ENCODE measurements at places on chromosomes 1 and 21.

DNA sequence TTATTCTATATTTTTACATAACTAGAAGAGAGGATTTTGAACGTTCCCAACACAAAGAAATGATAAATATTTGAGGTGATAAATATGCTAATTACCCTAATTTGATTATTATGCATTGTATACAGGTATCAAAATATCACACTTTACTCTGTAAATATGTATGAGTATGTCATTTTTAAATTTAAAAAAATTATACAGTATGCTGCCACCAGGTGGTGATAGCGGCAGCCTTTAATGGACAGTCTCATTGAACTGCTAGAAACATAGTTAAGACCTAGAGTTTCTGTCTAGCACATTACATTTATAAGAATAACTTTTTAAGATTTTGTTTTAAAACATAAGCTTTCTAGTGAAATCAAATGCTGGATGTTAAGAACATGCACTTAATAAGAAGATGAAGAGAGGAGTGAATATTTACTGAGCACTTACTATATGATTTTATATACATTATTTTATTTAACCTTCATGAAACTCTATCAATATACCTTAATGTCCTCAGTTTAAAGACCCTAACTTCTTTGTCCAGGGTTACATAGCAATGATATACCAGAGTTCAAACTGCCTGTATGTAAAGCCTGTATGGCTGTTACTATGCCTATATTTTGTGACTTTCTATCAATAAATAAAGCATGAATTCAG lies 207.1 kb downstream of the NUF2 start:
- peak; percentile 10 for DNase-seq

- DNase-seq, result no peak
Measured at GRCh38 chr21:21661741-21662140, 663.5 kb downstream of the NCAM2 start.

DNA sequence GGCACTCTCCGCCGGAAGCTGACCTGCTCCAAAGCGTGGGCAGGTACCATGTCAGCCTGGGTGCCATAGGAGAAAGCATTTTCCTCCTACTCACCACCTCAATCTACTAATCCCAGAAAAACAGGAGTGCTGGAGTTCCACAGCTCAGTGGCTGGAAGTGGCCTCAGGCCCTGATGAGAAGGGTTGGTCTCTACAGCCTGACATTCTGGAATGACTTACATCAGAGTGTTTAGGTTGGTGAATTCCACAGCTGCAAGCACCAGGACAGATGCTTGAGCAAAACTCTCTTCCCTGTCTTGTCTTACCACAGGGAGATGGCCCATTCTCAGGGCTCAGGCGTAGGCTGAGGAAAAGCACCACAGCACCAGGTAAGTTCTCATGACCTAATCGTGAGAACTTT lies 5.5 kb downstream of the SEC16B start:
- no peak for DNase-seq

GRCh38 chr1:93600663-93601062 lies 81.0 kb downstream of the BCAR3 start:
- DNase-seq, result no peak

- no peak for DNase-seq
Measured at GRCh38 chr1:152878042-152878441, at the start of gene SMCP. TSS of gene SMCP (plus strand) at chr1:152878322. CDS start at chr1:152884423, 6,101 bp downstream.

DNA sequence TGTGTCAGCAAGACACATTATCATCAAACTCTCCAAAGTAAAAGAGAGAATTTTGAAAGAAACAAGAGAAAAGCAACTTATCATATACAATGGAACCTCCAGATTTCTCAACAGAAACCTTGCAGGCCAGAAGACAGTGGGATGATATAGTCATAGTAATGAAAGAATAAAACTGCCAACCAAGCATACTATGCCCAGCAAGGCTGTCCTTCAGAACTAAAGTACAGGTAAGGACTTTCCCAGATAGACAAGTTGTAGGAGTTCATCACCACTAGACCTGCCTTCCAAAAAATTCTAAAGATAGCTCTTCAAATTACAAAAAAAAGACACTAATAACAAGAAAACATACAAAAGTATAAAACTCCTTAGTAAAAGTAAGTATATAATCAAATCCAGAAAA lies 33.2 kb upstream of the FOXD3 start:
- DNase-seq, result no peak

DNA sequence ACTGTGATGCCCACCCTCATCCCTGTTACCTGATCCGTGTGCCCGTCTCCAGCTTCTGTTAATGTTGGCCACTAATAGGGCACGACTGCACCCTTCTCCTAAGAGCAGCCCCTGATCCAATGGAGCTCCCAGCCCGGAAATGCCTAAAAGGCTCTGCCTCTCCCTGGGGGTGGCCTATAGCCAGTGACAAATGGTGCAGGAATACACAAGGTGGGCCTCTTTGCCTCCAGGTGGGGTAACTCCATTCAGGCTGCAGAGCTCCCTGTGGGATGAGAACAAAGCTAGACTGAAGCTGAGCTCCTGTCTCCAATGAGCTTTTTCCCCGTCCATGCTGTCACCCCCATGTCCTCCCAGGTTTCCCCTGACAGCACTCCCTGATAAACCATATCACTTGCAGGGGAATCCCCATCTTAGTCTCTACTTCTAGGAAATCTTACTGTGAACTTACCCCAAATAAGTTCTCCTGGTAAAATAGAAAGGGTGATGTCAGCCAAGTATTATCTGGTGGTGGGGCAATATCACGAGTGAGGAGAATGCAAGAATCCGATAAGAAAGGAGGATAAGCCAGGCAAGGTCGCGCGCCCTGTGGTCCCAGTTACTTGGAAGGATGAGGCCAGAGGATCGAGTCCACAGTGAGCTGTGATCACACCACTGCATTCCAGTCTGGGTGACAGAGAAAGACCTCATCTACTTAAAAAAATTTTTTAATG lies 18.6 kb downstream of the S100A7A start:
- DNase-seq, result no peak

- peak; percentile 76 for DNase-seq
Measured at GRCh38 chr1:84478876-84479868, at the start of gene RPF1. TSS of gene RPF1 (plus strand) at chr1:84479266. CDS start at chr1:84479282, 16 bp downstream.

DNA sequence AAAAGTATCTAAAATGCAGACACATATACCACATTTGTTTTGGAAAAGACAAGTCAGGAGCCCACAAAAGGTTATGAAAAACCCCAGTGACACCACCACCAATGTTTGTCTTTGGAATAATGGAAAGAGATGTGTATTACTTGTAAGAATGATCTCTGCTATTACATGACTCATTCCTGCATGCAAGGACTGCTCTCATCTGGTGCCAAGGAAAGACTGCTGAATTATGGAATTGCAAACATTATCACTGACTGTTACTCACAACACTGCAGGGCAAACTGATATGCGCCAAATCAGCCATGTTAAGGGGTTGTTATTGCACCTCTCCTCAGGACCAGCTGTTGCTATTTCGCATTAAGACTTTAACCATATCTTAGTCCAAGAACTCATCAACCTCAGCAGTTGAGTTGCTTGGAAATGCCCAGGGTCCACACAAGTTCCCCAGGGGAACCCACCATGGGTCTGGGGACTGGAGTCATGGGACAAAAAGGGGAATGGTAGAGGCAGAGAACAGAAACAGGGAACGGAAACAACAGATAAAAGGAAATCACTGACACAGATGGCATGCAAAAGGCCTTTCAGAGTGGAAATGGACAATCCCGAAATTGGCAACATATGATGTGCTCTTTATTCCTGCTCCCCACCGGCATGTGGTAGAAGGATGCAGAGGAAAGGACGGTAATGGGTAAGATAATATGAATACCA lies 34.4 kb downstream of the CAPZB start:
- DNase-seq, result no peak

- no peak for DNase-seq
Measured at GRCh38 chr1:205592443-205593003, 39.3 kb downstream of the ELK4 start.

- no peak for DNase-seq
Measured at GRCh38 chr1:100359139-100359538, 6.8 kb downstream of the CDC14A start.

DNA sequence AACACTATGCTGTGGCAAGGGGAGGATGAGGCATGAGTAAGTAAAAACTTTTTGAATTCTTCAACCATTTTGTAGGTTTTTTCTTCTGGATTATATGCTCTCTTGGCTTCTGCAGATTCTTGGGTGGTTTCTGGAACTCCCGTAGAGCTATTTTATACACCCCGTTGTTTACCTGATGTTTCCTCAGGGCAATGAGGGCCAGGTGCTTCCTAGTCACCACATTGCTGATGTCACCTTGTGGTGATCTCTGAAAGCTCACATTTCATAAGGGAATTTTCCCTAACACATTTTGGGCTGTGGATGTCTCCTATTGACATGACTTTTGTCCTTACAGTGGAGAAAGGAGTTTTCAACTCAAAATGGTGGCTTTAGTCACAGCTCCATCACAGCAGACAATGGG lies 356.6 kb downstream of the PLA2G4A start:
- DNase-seq, result no peak

DNA sequence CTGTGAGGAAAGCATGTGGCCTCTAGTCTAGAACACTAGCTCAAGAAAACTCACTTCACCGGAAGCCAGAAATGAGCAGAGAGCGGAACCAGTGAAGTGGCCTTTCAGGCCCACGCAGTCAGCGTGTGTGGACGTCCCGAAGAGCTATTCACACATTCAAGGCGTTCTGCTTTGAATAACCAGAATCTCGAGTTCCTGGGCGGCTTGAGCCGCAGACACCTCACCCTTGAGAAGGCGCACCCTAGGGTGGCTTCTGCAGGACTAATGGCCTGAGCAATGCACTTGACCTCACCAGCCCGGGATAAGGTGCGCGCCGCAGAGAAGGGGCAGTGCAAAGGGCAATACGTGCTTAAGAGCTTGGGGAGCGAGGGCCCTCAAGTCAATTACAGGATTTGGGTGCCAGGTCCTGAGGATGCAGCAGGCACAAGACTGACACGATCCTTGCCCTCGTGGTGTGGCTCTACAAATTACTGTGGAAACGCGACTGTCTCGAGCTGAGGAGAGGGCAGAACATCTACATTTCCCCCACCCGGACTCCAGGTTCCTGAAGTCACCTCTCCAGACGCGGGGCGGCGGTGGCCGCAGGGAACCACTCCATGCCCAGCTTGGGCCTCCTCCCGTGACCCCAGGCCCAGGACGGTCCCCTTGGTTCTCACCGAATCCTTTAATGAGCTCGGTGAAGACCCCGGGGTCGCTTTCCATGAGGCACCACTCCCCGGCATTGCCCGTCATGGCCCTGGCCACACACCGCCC lies 455 bp downstream of the UCHL5 start:
- DNase-seq, result peak; percentile 41

DNA sequence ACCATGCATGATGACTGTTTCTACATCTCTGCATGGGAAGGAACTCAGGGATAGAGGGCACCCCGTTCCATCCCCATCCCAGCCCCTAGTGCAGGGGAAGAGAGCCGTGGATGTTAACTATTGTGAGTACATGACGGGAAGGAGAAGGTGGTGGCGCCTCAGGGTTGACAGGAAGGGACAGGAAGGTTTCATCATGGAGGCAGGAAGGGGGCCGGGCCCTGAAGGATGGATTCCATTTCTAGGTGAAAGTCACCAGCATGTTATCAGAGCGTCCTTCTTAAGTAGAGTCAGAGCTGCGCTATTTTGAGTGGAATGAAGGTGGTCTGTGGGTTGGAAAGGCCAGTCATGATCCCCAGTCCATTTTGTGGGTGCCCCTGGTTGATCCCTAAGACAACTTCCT lies 25.1 kb upstream of the ZNF648 start:
- no peak for DNase-seq

- no peak for DNase-seq
Measured at GRCh38 chr1:181456551-181456950, 26.8 kb upstream of the CACNA1E start.

DNA sequence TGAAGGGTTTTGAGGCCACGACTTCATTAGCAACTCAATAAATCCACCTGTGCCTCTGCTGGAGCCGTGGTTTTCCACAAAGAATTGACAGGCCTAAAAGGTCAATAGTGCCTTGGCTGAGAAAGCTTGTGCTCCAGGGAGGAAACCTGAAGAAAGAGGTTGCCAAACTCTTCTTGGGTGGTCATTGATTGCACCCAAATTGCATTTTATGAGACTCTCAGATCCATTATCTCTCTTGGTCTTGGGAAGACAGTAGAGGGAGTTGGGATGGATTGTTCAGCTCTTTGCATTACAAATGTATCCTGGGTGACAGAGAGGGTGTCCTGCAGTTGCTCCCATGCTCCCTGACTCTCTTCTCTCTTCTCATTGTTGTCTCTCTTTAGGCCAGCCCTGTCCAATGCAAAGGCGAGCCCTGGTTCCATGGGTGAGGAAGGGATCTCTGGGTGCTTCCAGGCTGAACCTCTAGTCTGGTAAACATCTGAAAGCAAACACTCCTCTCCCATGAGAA lies 46.1 kb upstream of the HTR1D start:
- peak; percentile 48 for DNase-seq

DNA sequence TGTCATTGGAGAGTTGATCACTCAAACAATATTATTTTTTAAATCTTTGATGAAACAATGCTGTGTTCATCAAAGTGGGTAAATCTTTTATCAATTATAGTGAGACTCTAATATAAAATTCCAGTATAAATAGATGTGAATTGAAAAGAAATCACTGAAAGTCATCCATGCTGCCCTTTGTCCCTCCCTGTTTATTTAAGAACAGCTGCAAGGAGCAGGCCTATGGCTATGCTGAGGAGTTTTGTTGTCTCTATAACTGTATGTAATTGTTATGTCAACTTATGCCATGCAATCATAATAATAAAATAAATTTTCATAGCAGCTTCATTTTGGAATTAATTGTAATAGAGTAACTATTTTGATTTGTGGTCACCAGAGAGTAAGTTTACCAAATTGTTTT lies 1272.4 kb upstream of the ADGRL4 start:
- no peak for DNase-seq

DNA sequence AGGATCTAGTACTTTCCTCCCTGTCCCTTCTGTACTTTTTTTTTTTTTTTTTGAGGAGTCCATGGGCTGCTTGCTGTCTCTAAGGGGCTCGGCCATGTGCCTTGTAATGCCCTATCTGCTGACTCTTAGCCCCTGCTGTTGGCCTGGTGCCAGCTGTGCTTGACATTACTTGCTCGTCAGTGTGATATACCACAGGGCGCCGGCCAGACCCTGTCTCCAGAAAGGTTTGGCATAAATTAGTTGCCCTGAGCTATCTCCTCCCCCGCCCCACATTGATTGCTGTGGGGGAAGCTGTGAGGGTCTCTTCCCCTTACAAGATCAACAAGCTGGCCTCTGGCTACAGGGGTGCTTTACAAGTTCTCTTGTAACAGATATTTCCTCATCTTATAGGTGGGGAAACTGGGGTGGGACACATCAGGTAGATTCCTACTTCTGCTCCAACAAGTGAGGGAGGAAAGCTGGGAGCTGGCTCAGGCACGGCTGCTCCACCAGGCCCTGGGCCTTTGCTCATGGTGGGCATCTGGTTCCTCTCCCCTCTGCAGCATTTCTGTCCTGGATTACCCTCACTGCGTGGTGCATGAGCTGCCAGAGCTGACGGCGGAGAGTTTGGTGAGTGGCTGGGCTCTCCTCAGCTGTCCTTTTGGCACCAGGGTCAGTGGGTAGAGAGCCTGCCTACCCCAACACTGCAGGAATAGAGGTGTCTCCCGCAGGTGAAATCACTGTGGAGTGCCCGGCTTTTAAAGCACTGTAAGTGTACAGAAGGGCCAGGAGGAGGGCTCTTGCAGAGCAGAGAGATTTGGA lies 15.6 kb downstream of the STRIP1 start:
- DNase-seq, result no peak

- DNase-seq, result no peak
Measured at GRCh38 chr1:58857680-58858673, 74.1 kb upstream of the JUN start.
